MCF 10A (cell line): ENCODE measurements at places on chromosomes 16 and 17.

DNA sequence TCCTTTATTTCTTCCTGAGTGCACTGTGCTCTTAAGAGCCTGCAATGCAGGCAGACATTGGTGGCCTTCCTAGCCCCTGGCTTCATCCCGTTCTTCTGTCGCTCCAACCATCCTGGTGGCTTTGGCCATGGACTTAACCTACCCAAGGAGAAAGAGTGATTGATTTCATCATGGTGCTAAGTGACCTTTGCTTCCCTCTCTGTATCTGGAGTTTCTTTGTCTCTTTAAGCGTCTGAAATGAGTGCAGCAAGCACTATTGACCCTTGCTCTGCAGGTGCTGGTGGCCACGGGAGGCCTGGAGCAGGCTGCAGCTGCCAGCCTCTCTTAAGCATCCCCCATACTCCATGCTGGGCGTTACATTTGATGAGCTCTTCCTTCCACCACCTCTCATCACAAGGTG is 60.5 kb downstream of the RAP1GAP2 start:
- no peak for DNase-seq

- no peak for DNase-seq
Measured at GRCh38 chr17:77129568-77130301, 11.0 kb upstream of the SEC14L1 start.

GRCh38 chr16:13779676-13780075 is 140.3 kb upstream of the ERCC4 start:
- DNase-seq = no peak

DNA sequence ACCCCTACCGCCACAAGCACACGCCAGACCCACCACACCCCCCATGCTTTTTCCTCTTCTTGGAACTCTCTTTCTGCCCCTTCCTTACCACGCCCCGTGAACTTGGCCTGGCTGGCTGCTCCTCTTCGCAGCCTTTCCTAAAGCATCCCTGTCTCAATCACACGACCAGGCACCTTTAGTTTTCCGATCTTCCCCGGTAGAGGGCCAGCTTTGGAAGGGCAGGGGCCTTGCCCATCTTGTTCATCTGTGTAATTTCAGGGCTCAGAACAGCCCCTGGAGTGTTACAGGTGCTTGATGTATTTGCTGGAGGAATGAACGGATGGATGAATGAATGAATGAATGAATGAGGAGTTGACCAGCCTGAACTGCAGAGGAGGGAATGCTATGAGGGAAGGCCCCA is 3.7 kb downstream of the SPPL2C start:
- DNase-seq = no peak

DNA sequence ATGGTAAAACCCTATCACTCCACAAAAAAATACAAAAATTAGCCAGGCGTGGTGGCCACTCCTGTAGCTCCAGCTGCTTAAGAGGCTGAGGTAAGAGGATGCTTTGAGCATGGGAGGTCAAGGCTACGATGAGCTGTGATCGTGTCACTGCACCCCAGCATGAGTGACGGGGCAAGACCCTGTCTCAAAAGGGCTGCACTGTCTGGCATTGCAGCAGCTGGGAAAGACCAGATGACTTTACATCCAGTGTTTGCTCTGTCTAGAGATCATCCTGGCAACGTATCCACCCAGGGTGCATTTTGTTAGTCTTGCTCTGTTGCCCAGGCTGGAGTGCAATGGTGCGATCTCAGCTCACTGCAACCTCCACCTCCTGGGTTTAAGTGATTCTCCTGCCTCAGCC is 52.0 kb downstream of the MRM3 start:
- DNase-seq = no peak

- no peak for DNase-seq
Measured at GRCh38 chr17:18262111-18262510, 1.6 kb downstream of the MIEF2 start.
